ENCODE measurements at places on chromosomes 2 and 18. TPM values are rescaled to one million over a fixed set of nuclear protein-coding genes. Genes with fewer than 3 reads are reported as not detected.

DNA sequence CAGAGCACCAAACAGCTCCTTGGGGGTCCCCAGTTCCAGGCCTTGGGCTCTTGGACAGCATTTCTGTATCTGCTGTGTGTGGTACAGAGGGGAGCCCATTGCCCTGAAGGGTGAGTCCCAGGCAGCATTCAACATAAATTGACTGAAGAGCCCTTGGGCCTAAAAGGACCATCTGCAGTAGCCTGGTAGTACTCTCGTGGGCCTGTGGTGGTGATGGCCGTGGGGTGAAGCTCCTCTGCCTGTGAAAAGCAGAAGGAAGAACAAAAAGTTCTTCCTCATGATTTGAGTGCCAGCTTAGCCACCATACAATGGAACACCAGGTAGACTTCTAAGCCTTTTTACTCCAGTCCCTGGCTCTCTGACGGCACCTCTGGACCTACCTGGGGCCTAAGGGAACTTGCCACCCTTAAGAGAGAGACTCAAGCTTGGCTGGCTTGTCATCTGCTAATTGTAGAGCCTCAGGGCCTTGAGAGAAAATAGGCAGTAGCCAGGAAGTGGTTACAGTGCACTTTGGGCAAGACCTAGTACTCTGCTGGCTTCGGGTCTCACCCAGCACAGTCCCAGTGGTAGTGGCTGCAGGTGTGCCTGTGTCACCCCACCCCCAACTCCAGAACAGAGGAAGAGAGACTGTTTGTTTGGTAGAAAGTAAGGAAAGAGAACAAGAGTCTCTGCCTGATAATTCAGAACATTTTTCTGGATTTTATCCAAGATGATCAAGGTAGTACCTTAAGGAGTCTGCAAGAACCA is 84.6 kb upstream of the CERS6 start:
- no peak for DNase-seq

DNA sequence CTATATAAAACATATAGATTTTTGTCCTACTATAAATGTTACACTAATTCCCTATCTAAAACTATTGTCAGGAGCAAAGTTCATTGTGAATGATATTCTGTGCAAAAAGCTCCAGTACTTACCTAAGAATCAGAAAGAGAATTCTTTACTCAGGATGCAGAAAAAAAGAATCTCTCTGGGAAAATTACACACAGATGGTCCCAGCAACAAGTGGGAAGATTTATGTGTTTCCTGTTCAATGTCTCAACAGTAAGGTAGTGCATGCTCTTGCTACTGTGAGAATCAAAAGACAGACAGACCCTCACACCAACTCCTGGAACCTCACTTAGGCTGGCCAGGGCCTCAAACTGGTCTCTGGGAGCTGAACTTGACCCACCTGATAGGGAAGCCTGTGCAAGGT is 11.2 kb upstream of the NAPG start:
- DNase-seq = no peak

GRCh38 chr2:154049561-154049960 is 177.8 kb downstream of the GALNT13 start:
- DNase-seq = no peak

GRCh38 chr2:187985923-187986322 is 305.8 kb upstream of the GULP1 start:
- no peak for DNase-seq

Gene KIF3C
- total RNA-seq = 5.4 TPM

GRCh38 chr2:158199928-158200650 is 98.4 kb downstream of the UPP2 start:
- DNase-seq = no peak

Gene FBXO41
- 2.6 TPM for total RNA-seq

DNA sequence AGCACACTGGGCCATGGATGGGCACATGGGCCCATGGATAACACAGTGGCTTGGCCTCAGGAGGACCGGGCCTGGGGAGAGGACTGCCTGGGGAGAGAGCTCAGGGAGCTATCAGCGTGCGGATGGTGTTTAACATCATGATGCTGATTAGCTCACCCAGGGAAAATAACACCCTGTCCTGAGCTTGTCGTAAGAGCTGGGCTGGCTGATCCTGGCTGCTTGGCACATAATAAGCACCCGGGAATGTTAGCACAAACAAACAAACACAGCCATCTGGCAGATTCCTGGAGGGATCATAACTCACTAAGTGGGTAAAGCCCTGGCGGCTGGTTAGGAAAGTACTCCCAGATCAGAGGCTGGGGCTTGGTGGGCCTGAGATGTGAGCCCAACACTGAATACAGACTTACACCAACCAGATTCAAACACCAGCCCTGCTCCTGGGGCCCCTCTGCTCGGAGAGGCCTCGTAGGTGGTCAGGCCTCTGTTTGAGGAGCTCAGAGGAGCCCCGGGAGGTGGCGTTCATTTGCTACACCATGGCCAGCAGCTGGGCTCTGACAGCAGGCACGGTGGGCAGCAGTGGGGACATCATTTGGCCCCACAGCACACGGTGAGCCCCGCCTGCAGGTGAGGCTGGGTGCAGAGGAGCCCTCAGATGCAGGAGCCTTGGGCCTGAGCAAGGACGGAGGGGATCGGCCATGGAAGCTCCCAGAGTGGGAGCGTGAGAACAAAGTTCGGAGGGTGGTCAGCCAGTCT is 193.4 kb upstream of the HDAC4 start:
- no peak for DNase-seq

- no peak for DNase-seq
These were observed 95.1 kb upstream of the SLC35G4 start for GRCh38 chr18:11514267-11514666.

Gene ACTR1B
- total RNA-seq = 87.4 TPM

DNA sequence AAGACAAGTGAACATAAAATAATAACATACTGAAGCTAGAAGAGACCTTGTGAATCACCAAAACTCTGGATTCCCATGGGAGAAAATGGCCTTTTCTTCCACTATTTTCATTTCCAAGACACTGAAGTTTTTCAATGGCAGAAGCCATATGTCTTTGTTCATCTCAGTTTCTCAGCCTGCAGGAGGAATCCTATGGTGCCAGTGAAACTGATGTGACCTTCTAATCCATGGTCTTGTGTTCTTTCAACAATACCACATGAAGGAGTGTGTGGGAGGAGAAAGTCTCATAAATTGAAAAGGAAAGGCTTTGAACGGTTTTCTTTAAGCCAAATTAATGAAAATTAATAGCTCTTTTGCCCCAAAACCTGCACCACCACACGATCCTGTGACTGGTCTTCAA is 257.3 kb downstream of the EPHA4 start:
- no peak for DNase-seq

DNA sequence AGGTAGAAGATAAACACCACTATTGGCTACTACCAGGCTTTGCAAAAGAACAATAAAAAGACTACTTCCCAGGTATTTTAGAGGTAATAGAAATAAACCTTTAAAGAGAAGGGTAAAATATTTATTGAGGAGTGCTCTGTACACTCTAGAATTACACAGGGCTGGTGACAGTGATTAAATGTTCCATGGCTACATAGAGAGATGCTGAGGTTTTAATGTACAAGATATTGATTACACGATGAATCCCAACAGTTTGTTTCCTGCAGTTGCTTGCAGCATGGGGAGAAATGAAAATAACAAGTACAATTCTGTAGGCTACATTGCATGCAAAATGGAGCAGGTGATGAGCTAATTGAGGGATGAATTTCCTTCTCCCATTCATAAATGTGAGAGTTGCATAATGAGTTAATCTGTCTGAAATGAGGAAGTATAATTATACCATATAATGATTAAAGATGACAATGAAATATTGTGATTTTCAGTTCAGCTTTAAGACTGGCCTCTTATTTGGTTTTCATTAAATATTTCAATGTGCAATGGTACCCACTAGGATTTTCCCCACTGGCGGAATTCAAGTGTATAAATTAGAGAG is 266.1 kb downstream of the SOCS6 start:
- no peak for DNase-seq

GRCh38 chr2:23745068-23745725 is 181.7 kb downstream of the ATAD2B start:
- DNase-seq = peak; percentile 44

Gene PLEKHH2
- 0.24 TPM for total RNA-seq

- DNase-seq = peak; percentile 77
These were observed 53.1 kb downstream of the INO80C start for GRCh38 chr18:35444636-35445035.

DNA sequence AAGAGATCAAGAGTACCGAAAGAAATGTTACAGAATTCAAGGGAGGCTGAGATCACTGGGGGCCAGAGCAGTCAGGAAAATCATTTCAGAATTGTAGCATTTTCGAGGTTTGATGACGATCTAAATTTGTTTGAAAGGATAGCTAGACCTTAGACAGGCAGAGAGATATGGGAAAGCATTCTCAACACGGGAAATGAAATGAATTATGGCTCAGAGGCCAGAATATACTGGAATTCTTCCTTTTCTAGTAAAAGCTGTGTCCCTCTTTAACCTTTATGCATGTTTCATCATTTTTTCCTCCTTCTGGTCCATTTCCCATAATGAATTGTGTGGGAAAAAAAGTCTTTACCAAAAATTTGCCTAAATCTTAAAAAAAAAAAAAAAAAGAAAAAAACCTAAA is 78.8 kb downstream of the NABP1 start:
- no peak for DNase-seq

GRCh38 chr2:48590017-48590416 is 27.6 kb upstream of the GTF2A1L start:
- DNase-seq = no peak

GRCh38 chr2:182946958-182947369 is 80.5 kb upstream of the FRZB start:
- no peak for DNase-seq

Gene CABYR
- total RNA-seq = 1.4 TPM

DNA sequence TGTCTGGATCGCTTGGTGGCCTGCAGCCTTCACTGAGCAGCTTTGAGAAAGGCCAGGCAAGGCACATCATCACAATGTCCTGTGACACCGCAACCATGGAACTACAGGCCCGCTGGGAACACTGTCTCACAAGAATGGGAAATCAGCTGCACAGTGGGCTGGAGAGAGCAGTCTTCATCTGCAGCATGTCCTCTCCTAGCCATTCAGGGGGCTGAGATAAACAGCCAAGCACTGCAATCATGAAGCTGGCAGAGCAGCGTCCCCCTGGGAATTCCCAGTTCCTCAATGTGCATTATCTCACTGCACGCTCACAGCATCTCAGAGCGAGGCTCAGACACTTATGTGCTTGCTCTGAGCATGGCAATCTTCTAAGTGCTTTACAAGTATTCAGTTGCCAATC is 1.9 kb downstream of the CMPK2 start:
- DNase-seq = no peak

- DNase-seq = no peak
These were observed 22.2 kb downstream of the ZNF516 start for GRCh38 chr18:76472829-76473228.

GRCh38 chr2:22842205-22842869 is 542.6 kb upstream of the KLHL29 start:
- no peak for DNase-seq

DNA sequence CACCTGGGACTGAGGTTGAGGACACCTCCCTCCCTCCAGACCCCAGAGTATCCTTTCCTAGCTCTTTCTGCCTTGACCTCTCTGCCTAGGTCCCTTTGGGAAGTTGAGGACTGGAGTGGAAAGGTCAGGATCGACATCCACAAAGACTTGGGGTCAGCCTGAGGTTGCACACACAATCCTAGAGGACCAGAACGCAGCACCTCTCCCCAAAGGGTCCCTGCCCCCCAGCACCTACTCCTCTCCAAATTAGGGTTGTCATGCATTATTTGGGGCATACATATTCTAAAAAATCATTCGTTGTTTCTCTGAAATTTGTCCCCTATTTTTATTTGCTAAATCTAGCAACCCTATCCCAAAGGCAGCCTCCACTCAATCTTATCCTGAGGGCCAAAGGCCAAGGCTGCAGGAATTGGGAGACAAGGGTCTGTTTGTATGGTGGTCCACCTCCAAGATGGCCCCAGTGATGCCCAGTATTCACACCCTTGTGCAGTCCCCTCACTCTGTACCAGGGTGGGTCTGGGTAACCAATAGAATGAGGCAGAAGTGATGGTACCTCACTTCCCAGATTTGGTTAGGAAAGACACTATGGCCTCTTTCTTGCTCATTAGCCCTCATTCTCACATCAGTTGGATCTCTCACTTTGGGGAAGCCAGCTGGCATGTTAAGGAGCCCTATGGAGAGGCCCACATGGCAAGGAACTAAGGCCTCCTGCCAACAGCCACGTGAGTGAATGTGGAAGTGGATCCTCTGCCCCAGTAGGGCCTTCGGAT is 3.5 kb upstream of the CHRNG start:
- DNase-seq = no peak

Gene RESP18
- total RNA-seq = not detected

DNA sequence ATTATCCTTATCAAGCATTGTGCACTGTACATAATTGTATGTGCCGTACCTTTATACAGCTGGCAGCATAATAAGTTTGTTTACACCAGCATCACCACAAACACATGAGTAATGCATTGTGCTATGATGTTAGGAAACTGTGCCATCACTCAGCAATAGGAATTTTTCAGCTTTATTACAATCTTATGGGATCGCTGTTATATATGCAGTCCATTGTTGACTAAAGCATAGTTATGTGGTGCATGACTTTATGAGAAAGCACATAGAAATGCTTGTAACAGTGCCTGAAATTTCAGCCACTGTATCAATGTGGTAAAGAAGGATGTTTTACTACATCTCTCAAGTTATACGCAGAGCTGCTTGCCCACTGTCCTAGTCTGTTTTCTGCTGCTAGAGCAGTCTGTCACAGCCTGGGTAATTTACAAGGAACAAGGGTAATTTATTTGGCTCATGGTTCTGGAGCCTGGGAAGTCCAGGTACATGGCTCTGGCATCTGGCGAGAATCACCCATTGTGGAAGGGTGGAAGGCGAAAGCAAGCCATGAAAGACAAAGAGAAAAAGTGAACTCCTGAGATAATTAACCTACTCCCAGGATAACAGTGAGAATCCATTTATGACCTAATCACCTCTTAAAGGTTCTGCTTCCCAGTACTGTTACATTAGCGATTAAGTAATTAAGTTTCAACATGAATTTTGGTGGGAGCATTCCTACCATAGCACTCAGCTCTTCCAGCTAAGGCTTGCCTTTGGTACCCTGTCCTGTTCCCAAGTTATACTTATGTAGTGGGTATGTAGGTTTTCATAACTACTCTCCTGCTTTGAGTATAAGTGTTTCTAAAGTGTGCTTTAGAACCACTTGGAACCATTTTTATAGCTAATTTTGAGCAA is 4.6 kb downstream of the MAP3K20 start:
- no peak for DNase-seq

Gene ANKRD44
- 6.0 TPM for total RNA-seq

DNA sequence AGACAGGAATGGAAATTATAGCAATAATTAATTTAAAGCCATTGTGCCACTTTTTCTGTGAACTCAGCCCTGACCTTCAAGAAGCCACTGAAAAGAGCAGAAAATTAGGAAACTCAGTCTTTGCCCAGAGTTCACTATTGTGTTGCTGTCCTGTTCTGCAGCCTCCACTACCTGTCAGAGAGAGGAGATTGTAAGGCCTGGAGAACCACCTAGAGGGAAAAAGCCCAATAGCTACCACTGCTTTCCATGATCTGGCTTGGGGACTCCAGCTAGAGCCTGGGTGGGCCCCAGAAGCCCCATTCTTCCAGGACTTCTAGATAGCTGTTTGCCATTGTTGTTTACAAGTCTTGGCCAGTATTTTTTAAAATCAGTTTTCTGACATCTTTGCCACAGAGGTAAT is 176.1 kb upstream of the KLF7 start:
- no peak for DNase-seq

GRCh38 chr2:22487541-22487940 is 897.4 kb upstream of the KLHL29 start:
- DNase-seq = no peak

- DNase-seq = no peak
These were observed 89.0 kb downstream of the KCTD1 start for GRCh38 chr18:26459340-26459739.

All from myocyte (in vitro differentiated cells).